HFFc6 (cell line): ENCODE measurements at places on chromosomes 12 and 14. TPM values are rescaled to one million over a fixed set of nuclear protein-coding genes. Genes with fewer than 3 reads are reported as not detected.

The COQ5 gene
- total RNA-seq = 26.7 to 28.8 TPM (median 28.1 TPM) in 3 replicates

DNA sequence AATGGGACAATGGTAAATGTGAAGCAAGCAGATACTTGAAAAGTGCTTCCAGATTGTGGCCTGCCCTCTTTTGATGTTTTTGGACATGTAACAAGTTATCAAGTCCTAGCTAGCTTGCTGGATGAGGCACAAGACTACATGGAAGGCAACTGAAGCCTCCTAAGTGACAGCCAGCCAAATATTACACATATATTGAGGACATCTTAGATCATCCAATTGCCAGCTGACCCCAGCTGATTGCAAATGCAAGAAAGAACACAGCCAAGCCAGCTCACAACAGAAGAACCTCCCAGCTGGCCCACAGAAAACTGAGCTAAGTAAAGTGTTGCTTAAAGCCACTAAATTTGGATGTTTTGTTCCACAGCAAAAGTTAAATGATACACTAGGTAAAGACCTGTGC, 156.9 kb downstream of the SRGAP1 start:
- H3K4me1 ChIP-seq = peaks cover 80% of the 10 kb centered on the region
- H3K4me3 ChIP-seq = no peak overlapping the region
- H3K36me3 ChIP-seq = peaks cover 78% of the 10 kb centered on the region

The TSPAN8 gene
- total RNA-seq = not detected in 3 replicates

DNA sequence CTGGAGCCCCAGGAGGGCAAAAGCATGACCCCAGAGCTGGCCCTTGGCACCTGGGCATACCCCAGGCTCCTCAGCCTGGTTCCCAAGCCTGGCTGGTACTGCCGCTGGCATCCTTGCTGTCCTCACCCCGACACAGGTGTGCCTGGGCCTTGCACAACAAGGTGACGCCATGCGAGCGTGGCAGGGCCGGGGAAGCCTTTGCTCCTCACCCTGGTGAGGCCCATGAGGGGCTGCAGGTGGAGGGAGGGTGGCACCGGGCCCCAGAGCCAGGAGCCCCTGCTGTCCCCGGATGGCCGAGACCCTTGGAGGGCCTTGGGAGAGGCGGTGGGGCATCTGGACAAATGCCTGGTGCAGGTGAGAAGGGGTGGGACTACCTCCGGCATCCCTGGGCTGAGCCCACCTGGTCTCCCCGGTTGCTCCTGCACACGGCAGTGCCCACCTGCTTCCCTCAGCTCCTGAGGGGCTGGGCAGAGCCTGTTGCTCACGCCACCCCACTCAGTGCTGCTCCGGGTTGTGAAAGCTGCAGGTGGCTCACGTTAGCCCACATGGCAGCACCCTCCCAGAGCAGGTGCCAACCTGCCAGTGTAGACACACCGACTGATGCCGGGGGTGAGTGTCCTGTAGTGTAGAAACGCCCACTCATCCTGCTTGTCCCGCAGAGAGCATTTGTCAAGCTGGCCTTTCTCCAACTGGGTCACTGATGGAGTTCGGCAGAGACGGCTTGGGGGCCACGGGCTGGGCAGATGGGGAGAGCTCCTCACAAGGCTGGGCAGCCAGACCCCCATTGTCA, 24.6 kb upstream of the KIF26A start:
- no peak for DNase-seq
- no peak overlapping the region for H3K4me3 ChIP-seq
- H3K27me3 ChIP-seq = peaks cover 9% of the 10 kb centered on the region
- H3K27ac ChIP-seq = no peak overlapping the region
- no peaks in the 10 kb centered on the region for H3K36me3 ChIP-seq
- H3K4me1 ChIP-seq = no peaks in the 10 kb centered on the region

DNA sequence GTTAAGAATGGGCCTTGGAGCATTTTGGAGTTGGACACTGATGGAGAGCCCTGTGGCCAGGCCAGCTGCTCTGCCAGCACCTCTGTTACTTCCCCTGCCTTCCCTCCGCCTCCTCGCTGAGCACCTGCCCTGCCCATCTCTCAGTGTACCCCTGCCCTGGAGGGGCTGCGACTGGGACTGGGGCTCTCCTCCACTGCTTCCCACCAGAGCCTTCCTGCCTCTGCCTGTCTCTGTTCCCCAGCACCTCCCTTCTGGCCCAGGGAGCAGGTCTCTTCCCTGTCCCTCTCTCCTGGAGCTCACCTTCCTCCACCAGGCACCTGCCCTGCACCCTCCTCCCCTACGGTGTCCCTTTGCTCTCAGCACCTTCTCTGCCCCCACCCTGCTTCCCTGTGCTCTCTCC, 62.1 kb downstream of the WDR20 start:
- DNase-seq = no peak
- no peaks in the 10 kb centered on the region; the same call in 1 of the 2 replicates for H3K27me3 ChIP-seq
- peaks cover 24% of the 10 kb centered on the region for H3K36me3 ChIP-seq

The MYO1H gene
- not detected in 3 replicates for total RNA-seq

The KRT1 gene
- not detected in 3 replicates for total RNA-seq

DNA sequence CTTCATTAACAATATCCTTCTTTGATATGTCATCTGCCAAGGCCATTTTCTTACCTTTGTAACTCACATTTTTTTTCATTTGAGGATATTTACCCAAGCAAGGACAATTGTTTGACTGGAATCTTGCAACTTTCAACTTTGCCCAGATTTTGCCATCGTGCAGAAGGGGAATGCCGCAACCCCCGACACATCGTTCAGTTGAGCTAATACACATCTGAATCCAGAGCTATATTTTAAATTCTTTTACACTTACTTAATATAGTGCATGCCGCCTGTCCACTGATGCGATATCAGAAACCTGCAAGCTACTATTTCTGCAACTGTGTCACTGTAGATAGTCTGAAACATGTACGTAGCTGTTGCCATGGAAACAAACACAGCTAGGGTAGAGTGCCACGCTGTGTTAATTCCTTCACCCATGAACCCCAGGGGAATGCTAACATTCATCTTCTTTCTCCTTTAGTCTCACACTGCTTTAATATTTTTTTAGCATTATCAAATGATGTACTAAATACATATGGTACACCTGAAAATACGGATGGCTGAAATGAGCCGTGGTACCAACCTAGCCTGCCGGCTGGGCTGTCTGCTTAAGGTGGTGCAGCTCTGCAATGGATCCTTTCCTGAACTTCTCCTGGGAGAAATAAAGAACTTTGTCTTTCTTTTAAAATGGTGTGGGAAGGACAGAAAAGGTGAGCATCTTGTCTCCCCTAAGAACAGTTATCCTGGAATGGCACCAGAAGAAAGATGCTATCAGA, 77.0 kb upstream of the FOXN3 start:
- H3K27me3 ChIP-seq = peaks cover 2% of the 10 kb centered on the region; the same call in 1 of the 2 replicates
- no peak overlapping the region for H3K27ac ChIP-seq
- no peaks in the 10 kb centered on the region for H3K36me3 ChIP-seq
- H3K4me3 ChIP-seq = no peak overlapping the region
- no peak for DNase-seq
- peaks cover 14% of the 10 kb centered on the region for H3K4me1 ChIP-seq

DNA sequence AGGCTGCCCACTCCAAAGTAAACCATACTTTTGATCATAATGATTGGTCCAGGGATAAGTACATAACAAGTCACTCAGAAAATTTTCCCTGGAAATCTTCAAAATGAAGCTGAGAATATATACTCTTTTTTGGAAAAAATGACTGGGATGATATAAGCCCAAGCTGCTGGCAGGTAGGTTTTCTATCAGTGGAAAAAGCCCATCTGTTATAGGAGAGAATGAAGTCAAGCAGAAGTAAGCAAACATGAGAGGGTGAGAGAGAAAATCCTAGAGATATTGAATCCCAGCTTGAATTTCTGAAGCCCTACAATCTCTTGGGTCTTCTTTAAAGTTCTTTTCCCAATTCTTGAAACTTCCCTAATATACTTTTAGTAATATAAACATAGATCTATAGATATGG, 37.3 kb upstream of the ZDHHC17 start:
- no peak for DNase-seq
- no peak overlapping the region for H3K4me3 ChIP-seq
- no peaks in the 10 kb centered on the region for H3K36me3 ChIP-seq
